MG63 (cell line): ENCODE measurements at places on chromosomes 7 and 10. TPM values are rescaled to one million over a fixed set of nuclear protein-coding genes. Genes with fewer than 3 reads are reported as not detected.

DNA sequence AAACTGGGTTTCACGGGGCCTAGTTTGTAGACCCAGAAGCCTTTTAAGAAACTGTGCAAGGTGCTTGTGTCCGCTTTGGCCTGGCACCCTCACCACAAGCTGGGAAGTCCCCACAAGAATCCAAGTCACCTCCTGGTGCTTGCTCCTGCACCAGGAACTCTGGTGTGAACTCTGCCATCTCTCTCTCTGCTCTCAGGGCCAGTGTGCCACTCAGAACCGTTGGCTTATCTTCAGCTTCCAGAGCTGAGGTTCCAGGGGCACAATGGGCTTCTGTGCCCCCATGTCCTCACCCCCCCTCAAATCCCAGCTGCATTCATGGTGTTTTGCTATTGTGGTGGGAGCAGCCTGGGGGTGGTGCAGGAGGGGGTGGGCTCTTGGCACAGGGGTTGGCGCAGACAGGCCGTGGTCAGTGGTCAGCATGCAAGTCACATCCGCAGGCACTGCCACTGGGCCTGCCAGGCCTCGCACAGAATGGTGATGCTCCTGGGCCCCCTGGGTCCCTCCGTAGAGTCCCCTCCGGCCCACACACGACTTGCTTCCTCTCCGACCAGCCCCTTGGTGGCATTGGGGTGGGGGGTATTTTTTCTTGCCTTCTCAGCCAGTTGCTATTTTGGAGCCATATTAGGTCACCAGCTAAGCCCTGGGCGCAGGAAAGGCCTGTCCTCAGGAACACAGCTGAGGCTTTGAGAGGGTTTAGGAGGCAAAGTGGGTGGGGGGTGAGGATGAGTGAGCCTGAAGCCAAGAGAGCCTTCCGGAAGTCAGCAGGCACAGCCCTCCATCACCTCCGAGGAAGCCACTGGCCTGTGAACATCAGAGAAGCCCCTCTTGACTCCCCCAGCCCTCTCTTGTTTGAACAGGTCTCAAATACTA is 3.0 kb downstream of the ZCCHC24 start:
- no peak for DNase-seq

DNA sequence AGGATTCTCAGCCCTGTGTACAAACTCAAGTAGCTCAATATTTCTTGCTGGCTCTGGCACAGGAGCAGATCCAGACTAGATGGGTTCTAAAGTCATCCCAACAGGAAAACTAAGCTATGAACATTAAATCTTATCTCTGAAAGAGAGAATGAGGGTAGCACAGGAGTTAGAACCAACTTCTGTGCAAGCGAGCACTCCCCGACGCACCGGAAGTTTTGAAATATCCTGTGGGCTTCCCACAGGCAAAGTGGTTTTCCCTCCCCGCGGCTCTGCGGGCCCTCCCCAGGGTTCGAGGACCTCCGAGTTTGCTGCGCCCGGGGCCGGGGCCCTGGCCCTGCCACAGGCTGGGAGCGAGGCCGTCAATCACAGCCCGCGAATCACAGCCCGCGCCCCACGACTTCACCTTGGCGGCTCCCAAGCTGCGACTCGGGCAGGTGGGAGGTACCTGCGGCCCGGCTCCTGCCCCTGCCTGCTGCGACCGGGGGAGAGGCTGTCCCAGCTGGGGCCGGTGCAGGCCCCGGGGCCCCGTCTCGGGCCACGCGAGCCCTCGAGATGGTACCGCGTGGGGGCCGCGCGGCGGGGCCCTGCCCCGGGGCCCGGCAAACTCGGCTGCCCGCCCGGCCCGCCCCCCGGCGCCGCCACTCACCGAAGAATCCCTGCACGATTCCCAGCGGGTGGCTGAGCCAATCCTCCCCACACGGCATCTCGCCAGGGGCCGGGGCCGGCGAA is 598 bp downstream of the MCMBP start:
- DNase-seq = peak; percentile 44

GRCh38 chr7:148944935-148945934 is 61.1 kb upstream of the EZH2 start:
- DNase-seq = peak; percentile 43

DNA sequence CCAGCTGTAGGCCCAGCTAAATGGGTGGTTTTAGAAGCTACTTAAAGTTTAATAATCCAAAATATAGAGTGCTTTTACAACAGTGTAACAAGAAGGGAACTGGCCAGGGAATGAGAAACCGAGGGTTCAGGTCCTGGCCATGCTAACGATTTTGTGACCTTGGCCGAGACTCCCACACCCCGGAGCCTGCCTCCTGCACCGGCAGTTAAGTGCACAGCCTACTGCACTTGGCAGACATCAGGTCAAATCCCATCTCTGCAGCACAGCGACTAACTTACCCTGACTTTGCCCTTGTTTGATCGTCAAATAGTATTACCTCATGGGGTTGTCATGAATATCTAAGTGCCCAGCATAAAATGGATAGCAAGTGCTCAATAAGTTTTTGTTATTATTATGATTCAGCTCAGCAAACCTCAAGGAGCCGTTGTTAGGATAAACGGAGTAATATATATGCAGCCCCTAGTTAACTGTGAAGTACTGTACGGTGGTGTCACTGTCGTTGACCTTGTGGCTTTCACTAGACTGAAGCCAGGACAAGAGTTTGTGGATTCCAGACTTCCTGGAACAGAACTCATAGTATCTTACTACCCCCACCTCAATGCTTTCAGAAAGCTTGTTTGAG is 35.5 kb downstream of the LYZL1 start:
- no peak for DNase-seq

GRCh38 chr10:93703066-93703465 is 674 bp upstream of the FRA10AC1 start:
- no peak for DNase-seq

DNA sequence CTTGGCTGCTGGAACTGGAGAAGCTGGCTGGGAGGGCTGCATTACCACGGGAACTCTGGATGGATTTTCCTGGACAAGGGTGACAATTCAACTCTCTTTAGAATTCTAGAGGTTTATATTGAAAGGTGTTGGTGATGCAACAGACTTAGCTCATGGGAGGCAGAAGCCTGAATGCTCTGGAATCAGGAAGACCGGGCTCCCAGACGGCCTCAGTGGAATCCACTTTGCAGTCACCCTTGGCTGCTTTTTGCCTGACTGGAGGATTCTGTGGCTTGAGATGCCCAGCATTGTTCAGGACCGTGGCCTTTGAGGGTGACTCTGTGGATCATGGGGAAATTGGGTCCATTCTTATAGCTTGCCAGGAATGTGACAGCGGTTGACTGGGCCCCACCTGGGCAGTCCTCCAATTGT is 32.3 kb downstream of the PYROXD2 start:
- DNase-seq = no peak

GRCh38 chr10:126324826-126325225 is 63.5 kb downstream of the ADAM12 start:
- no peak for DNase-seq

- DNase-seq = no peak
These were observed 22.5 kb downstream of the RNF133 start for GRCh38 chr7:122676466-122676865.

- DNase-seq = peak; percentile 25
These were observed 31.7 kb downstream of the PAPOLB start for GRCh38 chr7:4830176-4830575.

The PAPOLB gene
- total RNA-seq = 0.94 TPM in 1 of 2 replicates, not detected in the other

The IQCE gene
- total RNA-seq = 8.6 and 18.2 TPM in 2 replicates

The SKIDA1 gene
- total RNA-seq = 2.0 and 3.1 TPM in 2 replicates

The WNT8B gene
- total RNA-seq = not detected in 2 replicates

The CNOT4 gene
- 0.59 and 1.7 TPM in 2 replicates for total RNA-seq

The TMEM176A gene
- total RNA-seq = not detected in 2 replicates

The EN2 gene
- total RNA-seq = 1.6 and 1.7 TPM in 2 replicates
